ENCODE measurements at places on chromosomes 5 and 9. TPM values are rescaled to one million over a fixed set of nuclear protein-coding genes. Genes with fewer than 3 reads are reported as not detected.

Gene HTR1A
- not detected for total RNA-seq

Gene HDHD3
- 9.3 TPM for total RNA-seq

- DNase-seq: no peak
Observed at GRCh38 chr5:72167804-72168203, 60.5 kb downstream of the MAP1B start.

Gene TGFBR1
- 78.8 TPM for total RNA-seq

DNA sequence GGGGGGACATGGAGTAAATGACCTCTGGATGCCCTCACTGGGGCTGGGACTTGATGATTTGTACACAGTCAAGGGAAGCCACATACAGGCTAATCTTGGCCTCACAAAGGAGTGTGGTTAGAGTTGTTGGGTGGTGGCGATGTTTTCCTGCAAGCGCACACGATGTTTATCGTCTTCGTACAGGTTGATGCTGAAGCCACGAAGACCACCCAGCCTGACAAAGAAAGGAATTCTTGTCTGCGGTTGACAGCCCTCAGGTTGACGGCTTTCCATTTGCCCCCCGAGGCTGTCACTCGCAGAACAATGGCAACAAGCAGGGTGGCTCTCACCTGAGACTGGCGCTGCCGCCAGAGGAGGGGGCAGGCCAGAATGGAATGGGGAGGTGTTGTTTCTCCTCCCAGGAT, 14.1 kb upstream of the XPA start:
- no peak for DNase-seq

GRCh38 chr9:16074963-16075362, 522.1 kb downstream of the CCDC171 start:
- DNase-seq: no peak

GRCh38 chr9:124452326-124452725, 2.1 kb downstream of the ADGRD2 start:
- DNase-seq: no peak

- DNase-seq: no peak
Observed at GRCh38 chr5:124045412-124045811, 533.4 kb downstream of the CSNK1G3 start.

- DNase-seq: no peak
Observed at GRCh38 chr5:39580702-39581453, 156.1 kb upstream of the DAB2 start.

- DNase-seq: no peak
Observed at GRCh38 chr5:166282939-166283338, 2008.5 kb upstream of the WWC1 start.

- no peak for DNase-seq
Observed at GRCh38 chr9:107881626-107882300, 392.2 kb upstream of the KLF4 start.

DNA sequence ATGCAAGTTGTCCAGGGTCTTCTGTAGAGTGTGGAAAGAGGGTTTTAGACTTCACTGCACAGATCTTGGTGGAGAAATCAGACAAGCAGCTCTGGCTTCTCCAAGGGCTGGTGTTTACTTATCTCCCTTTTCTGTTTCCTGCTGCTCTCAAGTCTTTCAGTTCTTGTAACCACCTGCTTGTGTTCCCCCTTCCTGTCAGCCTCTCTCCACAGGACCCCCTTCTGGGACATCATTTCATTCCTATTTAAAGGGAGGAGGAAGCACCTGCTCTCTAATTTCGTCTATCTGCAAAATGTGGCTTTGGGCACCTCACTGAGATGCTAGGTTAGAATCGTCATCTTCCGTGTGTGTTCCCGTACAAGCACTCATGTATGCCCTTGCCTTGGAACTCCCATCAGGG, 636.2 kb downstream of the MTRR start:
- DNase-seq: no peak

Gene ARRDC3
- 90.5 TPM for total RNA-seq

Gene DMRT1
- total RNA-seq: not detected

Data from lower lobe of right lung (tissue), 2 donors.